ENCODE measurements at places on chromosomes 6 and 20. TPM values are rescaled to one million over a fixed set of nuclear protein-coding genes. Genes with fewer than 3 reads are reported as not detected.

TRERF1 gene
- 4.0 TPM for total RNA-seq

SIRPB2 gene
- total RNA-seq, result not detected

NKAIN2 gene
- not detected for total RNA-seq

PGC gene
- not detected for total RNA-seq

PACSIN1 gene
- total RNA-seq, result not detected

BNIP5 gene
- total RNA-seq, result not detected

CALHM5 gene
- total RNA-seq, result 4.1 TPM

SLC13A3 gene
- total RNA-seq, result 4.1 TPM

DNA sequence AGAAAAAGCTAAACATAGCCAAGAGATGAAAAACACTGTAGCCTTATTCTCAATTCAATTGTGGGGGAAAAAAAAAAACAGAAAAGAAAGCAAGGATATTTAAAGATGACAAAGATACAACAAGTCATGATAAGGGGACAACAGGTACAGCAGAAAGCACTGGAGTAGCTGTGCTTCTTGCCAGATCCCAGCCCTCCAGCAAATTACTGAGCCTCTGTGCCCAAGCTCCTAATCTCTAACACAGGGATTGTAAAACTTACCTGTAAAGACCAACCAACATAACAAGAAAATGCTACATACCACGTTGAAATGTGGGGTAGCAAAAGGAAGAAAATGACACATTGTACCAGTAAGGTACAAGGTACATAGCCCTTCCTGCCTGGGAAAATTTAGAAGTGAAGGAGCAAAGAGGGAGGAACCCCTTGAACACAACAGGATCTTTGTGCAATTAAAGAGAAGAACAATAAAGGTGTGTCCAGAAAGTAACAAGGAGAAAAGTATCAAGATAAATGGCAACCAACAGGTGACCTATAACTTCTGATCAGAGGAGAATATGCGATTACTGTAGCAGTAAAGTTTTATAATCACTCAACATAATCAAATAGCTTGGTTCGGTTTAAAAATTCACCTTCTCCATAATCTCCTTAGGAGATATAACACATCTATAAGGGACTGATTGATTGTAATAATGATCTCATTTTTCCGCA is 30.6 kb downstream of the PREP start:
- DNase-seq, result no peak

DNA sequence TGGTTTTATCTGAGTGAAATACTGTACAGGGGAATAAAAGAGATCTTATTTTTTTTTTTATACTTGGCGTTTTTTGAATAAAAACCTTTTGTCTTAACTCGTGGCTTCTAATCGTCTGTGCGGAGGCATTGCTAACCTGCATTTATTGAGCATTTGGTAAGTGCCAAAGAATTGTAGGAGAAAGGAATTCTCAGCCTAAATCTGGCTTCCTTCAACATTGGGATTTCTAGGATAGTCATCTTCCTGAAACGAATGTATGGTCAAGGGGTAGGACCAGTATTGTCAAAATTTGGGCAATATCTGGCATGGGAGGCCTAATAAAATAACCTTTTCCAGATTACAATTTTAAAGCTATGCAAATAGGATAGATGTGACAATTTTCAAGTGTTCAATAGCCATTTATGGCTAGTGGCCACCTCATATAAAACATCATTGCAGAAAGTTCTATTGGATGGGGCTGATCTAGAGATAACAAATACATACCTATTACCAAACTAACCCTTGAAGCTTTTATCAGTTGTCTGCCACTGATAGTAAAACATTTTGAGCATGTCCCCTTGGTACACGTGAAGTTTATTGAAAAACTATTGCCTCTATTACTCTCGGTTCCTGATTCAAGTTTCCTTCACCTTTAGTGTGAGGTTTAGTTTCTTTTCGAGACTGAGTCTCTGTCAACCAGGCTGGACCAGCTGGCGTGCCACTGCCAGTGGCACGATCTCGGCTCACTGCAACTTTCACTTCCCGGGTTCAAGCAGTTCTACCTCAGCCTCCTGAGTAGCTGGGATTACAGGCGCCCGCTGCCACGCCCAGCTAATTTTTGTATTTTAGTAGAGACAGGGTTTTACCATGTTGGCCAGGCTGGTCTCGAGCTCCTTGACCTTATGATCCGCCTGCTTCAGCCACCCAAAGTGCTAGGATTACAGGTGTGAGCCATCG is 5.6 kb downstream of the PIM1 start:
- no peak for DNase-seq

DNA sequence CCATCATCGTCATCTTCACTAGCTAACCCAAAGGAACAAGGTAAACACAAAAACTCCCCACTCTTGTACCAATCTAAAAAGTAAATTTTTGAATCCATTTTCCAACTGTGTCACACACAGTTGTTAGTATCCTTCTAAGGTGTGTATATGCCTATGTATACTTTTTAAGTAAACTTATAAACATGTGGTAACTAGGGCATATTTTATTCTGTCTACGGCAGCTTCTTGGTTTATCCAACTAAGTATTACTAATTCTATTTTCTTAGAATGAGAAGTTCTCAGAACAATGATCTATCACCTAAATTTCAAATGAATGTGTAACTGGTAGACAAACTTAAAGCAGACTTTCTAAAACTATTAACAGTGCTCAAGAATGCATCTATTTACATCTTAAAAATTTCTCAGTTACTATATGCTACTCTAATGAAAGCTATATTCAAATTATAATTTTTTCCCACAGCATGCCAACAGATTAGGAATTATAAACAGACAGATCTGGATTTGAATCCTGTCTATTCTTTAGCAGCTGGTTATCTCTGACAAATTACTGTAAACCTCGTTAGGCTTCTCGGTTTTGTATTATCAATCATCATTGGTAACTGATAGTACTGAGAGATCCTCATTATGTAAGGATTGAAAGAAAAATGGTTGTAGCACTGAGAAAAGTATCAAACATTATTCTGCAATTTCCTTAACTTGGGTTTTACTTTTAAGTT is 1.8 kb upstream of the PLN start:
- DNase-seq, result no peak

DNA sequence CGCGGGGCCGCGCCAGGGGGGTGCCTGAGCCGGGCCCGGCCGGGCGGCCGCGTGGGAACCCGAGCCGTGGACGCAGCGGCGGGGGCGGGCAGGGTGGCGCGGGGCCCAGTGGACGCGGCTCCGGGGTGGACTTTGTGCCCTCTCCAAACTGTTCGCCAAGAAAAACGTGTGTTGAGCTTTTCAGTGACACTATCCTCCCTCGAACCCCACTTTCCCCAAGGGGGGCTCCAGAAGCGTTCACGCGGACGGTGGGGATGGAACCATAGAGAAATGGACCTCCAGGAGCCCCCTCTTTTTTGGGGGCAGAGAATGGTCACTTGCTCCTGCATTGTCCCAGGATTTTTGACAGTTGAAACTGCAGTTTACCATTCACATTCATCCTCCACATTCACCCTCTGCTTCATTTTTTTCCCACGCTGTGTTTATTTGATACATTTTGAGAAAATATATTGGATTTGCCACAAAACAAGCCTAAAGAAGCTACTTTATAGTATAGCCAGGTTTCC is 2.9 kb upstream of the HIVEP1 start:
- DNase-seq, result no peak

GRCh38 chr6:36539814-36540568 is 7.3 kb downstream of the STK38 start:
- no peak for DNase-seq

GRCh38 chr20:41329435-41330342 is 10.9 kb upstream of the LPIN3 start:
- peak; percentile 100 for DNase-seq

GRCh38 chr6:12602951-12603672 is 113.5 kb upstream of the PHACTR1 start:
- peak; percentile 71 for DNase-seq

DNA sequence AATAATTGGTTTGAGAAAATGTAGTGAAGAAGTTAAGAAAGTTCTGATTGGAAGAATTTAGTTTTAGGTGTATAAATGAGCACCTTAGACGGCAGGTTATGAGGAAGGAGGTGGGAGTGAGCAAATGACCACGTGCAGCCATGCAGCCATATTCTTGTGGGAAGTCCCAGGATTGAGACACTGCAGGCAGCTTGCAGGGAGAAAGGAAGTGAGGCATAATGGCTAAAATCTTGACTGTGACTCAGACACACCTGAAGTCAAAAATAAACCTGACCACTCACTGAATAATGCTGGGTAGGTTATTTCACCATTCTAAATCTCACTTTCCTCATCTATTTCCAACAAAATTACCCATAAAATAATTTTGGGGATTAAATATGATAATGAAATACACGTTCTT is 16.6 kb downstream of the DSE start:
- DNase-seq, result peak; percentile 75

- peak; percentile 1 for DNase-seq
Observed at GRCh38 chr6:114389111-114389510, 46.3 kb upstream of the HS3ST5 start.

DNA sequence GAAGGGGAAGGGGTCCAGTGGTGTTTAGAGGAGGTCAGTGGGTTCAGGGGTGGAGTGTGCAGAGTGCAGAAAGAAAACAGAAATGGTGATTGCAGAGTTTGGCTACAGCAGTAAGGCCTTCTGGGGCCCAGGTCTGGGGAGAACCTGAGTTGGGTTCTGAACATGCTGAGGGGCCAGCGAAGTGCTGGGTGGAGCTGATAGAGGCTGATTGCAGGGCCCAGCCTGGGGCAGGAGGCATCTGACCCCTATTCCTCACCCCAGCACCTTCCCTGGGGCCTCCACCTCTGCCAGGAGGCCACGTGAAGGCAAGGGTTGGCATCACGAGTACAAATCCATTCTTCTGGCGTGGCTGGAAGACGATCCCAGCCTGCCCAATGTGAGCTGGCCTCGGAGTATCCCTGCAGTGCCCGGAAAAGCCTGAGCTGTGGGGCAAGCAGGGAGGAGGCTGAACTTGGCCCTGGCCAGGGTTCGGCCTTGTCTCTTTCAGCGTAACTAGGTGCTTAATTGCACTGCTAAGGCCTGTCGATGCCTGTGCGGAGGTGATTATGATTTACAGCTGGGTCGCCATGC is 35.3 kb downstream of the VSTM2L start:
- DNase-seq, result no peak

DNA sequence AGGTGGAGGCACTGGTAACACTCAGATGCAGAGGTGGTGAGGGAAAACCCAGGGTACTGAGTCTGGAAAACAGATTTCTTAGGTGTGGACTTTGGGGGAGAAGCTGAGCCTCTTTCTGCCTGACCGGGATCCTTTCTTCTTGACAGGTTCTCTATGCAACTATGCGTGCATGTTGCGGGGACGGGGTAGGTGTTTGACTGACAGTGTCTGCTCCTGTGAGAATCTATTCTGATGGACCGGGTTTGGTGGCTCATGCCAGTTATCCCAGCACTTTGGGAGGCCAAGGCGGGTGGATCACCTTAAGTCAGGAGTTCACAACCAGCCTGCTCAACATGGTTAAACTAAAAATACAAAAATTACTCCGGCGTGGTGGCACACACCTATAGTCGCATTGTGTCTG is 27.9 kb upstream of the ID1 start:
- no peak for DNase-seq

- DNase-seq, result no peak
Observed at GRCh38 chr20:59016795-59017492, 2.3 kb upstream of the TUBB1 start.

- no peak for DNase-seq
Observed at GRCh38 chr6:86832686-86833085, 104.6 kb upstream of the HTR1E start.

GRCh38 chr6:91976797-91977196 is 1389.9 kb upstream of the MAP3K7 start:
- no peak for DNase-seq

- peak; percentile 43 for DNase-seq
Observed at GRCh38 chr6:165060720-165061119, 248.7 kb downstream of the C6orf118 start.

- no peak for DNase-seq
Observed at GRCh38 chr6:117078624-117079023, 186.7 kb upstream of the VGLL2 start.

DNA sequence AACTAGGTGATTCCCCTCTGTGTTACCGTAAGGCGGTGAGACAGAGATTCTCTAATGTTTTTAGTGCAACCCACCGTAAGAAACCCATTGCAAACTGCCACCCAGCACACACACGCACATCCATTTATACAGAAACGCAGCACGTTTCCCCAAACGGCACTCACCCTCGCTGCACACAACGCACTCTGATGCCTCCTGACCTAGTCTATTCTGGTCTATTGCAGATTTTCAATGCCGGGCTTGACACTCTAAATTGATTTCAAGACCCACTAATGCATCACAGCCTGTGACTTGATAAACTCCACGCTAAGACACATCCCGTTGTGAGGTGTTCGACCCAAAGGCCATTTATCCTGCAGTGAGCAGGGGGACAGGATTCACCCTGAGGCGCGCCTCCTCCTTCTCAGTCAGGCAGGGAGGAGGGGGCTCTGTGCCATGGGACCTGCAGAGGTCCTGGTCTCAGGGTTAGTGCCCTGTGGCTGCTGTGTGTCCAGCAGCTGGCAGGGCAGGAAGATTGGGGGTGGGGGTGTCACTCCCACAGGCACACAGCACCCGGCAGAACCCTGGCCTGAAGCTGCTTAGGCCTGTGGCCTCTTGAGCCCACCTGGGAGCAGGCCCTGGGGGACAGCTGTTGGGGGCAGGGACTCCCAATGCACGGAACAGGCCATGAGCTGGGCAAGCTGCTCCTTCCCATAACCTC is 335.6 kb downstream of the PREX1 start:
- DNase-seq, result no peak

GRCh38 chr20:48826069-48826468 is 1.7 kb downstream of the PREX1 start:
- DNase-seq, result no peak

DNA sequence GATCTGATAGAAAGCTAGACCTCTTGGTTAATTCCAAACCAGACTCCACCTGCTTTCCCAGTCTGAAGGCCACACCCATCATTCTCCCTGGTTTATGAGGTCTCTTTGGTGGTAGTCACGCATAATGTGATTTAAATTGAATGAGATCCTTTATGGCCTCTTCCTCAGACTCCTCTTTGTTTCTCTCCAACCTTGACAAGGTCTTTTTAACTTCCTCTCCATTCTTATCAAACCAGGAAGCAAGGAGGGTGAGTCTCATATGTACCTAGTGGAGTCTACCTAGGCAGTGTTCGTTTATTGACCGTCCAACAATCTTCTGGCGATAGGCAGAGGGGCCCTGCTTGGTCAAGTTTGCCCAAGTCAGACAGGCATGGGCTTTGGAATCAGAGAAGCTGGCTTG is 184.2 kb upstream of the LAMP5 start:
- no peak for DNase-seq
